MCF 10A (cell line): ENCODE measurements at places on chromosomes 7 and 10.

GRCh38 chr10:83012866-83013265 is 1126.4 kb upstream of the GHITM start:
- DNase-seq, result peak; percentile 57

GRCh38 chr7:36317276-36317675 is 72.4 kb upstream of the ANLN start:
- DNase-seq, result no peak

DNA sequence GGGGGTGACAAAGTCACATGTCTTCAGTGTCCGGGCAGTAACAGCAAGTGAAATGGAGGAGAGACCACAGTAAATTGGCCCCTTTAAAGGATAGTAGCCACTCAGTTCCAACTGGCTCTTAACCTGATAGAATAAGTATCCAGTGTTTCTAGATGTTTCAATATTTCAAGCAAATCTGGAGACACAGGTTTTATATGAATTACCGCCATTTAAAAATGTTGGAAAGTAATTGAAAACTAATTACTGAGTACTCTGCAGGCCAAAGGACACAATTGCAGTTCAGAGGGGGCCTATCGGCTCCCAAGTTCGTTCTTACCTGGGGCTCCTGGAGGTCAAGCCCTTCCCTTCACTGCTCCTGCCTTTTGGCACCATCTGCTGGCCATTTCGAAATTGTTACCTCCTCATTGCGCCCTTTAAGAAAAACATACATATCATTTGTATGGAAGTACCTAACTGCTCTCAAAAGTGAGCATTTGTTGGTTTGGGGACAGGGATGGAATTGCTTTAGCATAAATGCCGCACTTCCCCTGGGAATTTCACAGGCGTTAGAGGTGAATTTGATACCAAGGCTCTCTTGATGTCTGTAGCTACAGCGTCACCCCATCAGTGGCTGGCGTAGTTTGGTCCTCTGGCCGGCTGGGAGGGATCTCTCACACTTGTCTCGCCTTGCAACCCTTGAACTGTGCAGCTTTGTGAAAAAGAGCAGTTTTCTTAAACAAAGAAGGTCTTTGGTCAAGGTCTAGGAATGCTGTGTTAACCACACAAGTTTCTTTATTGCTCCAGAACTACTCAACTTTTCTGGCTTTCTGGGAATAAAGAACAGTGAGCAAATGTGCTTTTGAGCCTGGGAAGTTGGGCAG is 220.0 kb downstream of the ARHGAP21 start:
- peak; percentile 81 for DNase-seq

- DNase-seq, result no peak
Measured at GRCh38 chr7:73974101-73974947, 53.6 kb upstream of the ELN start.

DNA sequence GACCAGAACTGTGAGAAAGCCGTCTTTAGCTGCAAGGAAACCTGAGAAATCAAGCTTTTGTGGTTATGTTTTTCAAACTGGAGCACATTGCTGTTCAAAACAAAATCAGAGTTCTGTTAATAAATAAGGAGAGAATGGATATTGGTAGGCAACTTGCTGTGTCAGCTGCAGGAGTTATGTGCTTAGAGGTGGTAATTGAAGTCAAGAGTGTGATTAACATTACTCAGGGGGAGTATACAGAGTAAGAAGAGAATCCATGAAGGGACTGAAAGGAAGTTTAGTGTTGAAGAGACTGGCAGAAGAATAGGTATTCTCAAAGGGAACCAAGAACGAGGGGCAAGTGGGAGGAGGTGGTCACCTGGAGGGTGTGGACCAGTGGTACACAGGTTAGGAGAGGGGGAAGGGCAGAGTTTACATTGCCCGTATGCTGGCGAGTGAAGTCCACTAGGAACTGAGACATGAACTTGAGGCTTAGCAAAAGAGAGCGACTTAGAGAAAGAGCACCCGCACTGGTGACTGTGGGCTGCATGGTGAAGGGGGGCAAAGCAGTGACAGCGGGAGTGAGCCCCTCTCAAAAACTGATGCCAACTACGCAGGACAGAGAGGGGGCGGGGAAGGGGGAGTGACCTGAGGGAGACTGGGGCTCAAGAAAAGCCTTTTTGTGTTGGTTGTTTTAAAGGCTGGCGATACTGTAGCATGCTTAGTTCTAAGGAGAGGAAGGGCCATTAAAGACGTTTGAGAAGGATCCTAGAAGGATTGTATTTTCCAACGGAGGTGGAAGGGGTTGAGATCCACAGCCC is 80.0 kb downstream of the SDK1 start:
- DNase-seq, result no peak
